ENCODE measurements at places on chromosomes 2 and 18.

- DNase-seq = no peak
These were observed 55.9 kb downstream of the ACVR1C start for GRCh38 chr2:157572725-157573124.

DNA sequence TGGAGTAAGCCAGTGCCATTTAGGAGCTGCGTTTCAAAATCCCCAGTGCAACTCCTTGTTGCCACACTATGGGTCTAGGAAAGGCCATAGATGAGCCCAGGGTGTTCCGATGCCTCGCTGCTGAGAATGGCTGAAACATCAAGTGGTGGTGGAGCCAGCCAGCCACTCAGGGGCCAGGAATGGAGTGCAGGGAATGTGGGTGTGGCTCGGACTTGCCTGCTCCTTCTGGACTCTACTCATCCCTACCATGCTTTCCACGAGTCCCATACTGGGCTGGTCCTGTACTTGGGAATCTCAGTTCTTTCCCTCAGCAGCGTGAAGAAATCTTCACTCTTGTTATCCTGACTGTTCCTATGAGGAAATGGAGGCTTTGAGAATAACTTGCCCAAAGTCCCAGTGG is 143.5 kb downstream of the INSIG2 start:
- DNase-seq = no peak

- DNase-seq = no peak
These were observed 327.0 kb downstream of the NR4A2 start for GRCh38 chr2:156005531-156005930.

DNA sequence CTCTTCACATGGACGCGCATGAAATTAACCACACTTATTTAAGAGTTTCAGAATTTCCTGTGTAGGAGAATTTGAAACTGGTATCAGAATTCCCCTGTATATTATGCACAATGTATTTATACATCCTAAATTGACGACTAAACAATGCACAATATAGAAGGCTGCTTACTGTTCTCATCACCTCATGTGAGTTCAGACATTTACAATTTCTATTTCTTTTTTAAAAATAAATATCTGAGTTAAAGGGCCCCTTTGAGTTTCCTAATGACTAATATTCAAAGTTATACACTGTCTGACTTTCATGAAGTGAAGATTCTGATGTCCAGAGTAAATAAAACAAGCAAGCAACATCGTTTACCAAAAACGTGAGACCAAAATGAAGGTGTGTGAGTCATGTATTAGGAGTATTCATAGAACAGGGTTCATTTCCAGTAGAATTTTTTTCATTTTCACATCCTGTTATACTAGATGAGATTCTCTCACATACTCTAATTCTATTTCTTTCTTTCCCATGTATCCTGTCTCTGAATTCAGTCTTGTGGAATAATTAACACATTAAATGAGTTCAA is 406.2 kb downstream of the NUP35 start:
- no peak for DNase-seq

- no peak for DNase-seq
These were observed 9.6 kb downstream of the GDF7 start for GRCh38 chr2:20676353-20677215.

- no peak for DNase-seq
These were observed 74.0 kb upstream of the SULT1C3 start for GRCh38 chr2:108165729-108166128.

DNA sequence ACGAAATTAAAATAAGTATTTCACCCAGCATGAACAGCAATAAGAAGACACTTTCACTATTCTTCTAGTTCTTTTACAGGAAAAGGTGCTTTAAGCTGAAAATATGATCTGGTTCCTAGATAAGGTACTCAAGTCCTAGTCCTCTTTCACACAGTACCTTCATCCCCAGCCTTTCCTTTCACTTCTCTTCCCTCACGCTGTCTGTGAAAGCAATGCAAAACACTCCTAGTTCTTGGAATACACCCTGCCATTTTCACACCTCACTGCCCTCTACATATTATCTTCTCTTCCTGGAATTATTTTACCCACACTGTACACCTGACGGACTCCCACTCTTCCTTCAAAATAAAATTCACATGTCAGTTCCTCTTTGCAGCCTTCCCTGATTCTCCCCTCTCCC is 82.9 kb downstream of the DNAH7 start:
- no peak for DNase-seq
